Stimulated activated CD4-positive, alpha-beta T cell treated with anti-CD3 and anti-CD28 coated beads, Interleukin-1b, Interleukin-23, amount 100 ng/mL, for 24 hours (primary cell): ENCODE measurements at places on chromosomes 2 and 18.

- DNase-seq = no peak
These were observed 132.5 kb downstream of the SPHKAP start for GRCh38 chr2:228048838-228049490.

DNA sequence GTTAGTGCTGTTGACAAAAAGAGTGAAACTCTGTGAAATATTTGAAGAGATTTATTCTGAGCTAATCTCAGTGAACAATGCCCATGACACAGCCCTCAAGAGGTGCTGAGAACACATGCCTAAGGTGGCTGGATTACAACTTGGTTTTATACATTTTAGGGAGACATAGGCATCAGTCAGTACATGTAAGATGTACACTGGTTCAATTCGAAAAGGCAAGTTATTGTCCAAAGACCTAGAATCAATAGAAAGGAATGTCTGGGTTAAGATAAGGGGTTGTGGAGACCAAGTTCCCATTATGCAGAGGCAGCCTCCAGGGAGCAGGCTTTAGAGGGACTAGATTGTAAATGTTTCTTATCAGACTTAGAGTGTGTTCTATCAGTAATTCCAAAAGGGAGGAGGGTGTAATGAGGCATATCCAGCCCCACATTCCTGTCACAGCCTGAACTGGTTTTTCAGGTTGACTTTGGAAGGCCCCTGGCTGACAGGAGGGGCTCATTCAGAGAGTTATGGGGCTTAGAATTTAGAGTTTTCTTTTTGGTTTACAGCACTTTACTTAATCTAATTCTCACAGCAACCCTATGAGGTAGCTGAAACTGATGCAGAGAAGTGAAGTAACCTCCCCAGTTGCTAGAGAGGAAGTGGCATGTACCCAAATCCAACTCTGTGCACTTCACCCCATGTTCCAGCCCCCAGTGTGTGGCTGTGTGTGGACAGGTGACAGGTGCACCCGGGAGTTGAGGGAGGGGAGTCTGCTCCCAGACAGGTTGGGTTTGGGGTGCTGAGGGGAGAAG lies 28.3 kb upstream of the ASAP2 start:
- DNase-seq = no peak

- DNase-seq = no peak
These were observed 226.1 kb upstream of the CCDC68 start for GRCh38 chr18:55185391-55185790.

DNA sequence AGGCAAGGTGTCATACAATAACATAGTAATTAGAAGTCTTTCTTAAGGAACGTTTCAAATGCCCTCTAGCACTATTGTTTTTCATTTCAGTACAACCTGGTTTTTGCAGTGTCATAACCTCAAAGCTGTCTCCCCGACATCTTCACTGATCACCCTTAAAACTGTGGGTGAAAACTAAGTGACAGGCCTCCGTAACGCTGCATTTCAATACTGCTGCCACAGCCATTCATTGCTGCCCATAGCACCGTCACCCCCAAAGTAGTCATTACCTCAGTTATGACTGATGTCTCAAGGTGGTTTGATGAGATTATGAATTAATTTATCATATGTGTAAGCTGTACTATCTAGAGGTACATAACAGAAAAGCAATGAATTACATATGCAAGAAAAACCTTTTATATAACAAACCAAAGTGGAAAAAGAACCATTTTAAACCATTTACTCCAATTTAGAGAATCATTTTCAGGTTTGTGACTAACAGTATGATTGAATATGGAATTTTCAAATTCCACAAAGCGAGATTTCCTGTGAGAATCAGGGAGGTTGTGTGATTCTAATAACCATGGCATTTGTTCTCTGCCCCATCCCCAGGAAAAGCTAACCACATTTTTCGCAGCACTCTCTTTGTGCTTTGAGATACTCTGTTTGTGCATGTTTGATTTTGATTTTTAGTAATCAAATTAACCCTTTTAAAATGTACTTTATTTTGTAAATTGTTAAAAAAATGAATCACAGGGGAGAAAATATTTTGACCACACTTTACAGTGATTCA lies 263.0 kb downstream of the PTGR3 start:
- no peak for DNase-seq

DNA sequence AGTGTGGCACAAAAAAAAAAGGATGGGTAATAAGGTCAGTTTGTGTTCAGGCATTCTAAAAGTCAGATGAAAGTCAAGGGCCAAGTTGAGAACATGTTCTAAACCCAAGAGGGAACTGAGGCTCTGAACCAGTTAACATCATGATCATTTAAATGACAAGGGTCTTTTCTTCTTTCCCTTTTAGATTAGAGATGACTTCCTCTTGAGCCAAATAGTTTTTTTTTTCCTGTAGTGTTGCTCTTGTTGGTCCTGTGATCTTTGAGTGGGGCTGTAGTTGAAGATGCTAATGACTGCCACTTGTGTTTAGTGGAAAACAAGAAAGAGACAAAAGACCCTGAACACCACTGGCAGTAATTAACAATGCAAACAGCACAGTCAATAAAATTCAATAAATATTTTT lies 482.7 kb upstream of the SYT4 start:
- DNase-seq = no peak

- DNase-seq = no peak
These were observed 70.7 kb downstream of the CABLES1 start for GRCh38 chr18:23205980-23206379.

GRCh38 chr18:63253428-63254372 lies 65.9 kb downstream of the BCL2 start:
- no peak for DNase-seq

GRCh38 chr2:32384529-32384928 lies 27.7 kb downstream of the BIRC6 start:
- no peak for DNase-seq

DNA sequence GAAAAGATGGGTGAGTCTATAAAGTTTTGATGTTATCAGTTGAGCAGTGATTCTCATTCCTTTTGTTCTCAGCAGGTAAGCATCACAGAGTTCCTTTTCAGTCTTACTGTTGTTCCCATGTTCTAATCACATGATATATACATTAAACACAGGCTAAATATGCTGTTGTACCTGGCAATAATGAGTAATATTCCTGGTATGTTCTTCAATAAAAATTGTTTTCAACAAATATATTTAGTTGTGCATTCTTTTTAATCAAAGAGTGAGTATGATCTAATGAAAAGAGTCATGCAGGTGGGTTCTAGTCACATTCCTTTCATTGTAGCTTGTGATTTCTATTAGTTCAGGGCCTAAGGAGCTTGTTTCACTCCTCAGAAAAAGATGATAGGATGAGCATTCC lies 288.3 kb upstream of the NETO1 start:
- DNase-seq = no peak

DNA sequence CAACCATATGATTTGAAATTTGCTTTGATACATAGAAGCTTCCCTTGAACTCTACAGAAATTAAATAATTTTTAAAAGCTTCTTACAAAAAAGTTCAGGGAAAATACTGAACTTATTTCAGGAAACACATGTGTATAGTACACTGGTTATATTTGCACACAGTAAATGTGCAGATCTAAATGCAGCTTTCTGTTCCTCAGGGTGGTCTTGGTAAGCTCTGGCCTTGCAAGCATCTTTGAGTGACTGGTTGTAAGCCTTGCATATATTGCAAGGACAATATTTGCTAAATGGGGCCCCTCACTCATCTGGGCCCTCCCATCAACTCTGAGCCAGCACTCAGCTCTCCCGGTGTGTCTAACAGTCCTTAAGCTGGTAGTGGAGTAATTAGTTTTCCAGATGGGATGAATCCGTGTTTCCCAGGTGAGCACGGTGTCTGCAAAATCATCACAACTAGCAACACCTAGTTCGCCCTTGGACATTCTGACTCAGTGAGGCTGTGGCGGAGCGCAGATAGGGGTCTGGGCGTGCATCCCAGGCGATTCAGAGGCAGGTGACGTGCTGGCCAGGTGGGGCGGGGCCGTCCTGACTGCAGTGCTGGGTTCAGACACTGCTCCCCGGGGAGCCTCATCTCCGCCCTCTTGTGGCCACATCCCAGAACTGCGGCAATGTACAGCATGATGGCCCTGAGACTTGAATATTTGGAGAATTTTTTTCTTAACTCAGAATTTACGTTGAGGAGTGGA lies 149.6 kb downstream of the MBP start:
- DNase-seq = peak; percentile 79

DNA sequence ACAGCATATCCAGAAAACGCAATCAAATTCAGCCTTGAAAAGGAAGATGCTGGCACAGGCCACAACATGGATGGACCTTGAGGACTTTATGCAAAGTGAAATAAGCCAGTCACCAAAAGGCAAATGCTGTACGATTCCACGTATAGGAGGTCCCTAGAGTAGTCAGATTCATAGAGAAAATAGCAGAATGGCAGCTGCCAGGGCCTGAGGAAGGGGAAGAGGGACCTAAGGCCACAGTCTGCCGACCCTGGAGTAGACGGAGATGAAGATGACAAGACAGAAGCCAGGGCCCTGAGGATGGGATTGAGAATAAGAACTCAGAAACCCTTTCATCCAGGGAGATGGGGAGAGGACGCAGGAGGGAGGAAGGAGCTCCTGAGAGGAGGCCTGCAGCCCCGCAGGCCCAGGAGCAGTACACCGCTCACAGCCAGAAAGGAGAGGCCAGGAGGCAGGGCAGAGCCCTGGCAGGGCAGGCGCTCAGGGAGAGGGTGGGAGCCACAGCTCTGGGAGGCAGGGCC lies 8.1 kb upstream of the MTERF4 start:
- DNase-seq = no peak

DNA sequence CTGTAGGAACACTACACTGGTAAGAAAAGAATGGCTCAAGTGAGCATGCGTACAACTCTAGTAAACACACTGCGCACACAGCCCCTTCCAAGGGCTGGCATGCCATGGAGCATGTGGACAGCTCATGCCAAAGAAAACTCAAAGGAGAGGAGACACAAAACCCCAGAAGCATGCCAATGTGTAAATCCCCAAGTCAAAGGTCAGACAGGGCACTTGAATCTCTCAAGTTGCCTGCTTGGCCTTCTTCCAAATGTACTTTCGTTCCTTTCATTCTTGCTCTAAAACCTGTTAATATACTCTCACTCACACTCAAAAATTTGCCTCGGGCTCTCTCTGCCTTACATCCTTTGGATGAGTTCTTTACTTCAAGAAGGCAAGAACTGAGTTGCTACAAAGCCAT lies 365.3 kb downstream of the NBAS start:
- DNase-seq = no peak

GRCh38 chr2:191885098-191885497 lies 38.2 kb upstream of the CAVIN2 start:
- no peak for DNase-seq

DNA sequence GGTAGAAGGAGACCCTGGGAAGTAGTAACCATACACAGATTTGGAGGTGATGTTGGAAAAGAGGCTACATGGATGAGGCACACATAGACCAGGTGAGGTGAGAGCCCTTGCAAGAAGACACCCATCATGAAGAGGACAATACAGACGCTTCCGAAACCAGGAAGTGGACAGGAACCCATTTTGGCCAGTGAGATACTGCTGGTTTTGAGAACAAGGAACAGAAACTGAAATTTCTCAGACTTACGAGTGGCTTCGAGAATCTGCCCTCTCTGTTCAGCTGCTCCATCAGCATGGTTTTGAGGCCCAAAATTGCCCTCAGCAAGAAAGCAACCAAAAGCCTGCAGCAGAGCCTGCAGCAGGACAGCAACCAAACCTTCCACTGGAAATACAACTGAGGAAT lies 479.1 kb upstream of the NRXN1 start:
- DNase-seq = no peak

DNA sequence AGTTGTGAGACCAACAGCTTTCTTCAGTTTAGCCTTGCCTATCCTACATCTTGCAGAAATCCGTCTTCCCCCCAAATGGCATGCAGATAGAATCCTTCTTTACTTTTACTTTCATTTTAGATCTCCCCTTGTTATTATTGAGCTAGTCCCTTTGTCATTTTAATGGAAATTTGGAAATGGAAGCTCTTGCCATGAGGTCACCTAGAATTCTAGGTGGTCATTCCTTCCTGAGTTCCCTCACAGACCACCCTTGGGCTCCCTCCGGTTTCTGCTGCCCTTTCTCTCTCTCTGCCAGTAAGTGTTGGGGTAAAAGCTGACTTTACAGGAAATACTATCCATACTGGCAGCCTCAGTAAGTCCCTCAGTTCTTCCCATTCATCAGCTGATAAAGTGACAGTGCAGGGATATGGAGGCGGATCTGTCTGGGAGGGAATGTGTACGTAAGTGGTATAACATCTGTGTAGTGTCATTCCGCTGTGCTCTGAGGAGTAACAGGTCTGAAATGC lies 30.2 kb downstream of the ARHGAP25 start:
- DNase-seq = no peak

DNA sequence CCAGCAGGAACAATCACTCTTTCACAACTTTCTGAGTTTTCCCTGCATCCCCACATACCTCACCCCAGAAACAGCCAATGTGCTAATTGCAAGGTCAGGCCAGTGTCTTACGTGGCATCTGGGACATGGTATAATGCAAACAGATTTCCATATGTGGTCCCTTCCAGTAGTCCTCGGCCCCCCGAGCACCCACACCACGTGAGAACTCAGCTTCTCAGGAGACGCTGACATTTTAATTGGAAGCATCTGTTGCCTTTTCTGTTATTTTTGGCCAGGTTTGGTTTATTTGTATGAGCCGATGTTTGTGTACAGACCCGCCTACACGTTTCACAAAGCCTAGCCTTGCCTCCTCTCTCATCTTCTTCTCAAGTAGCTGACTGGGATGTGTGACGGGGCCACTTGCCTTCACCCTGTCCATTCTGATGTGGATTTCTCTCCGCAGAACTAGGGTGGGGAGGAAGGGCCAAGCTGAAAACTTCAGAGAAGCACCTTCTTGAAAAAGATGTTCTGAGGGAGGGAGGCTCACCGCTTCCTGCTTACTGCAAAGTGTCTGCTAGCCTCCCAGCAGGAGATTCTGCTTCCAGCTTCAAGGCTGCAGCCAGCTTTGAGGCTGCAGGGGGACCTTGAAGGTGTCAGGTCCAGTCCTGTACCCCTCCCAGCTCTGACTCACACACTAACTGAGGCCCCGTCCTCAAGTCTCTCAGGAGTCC lies 109.6 kb upstream of the SLC14A2 start:
- DNase-seq = no peak

DNA sequence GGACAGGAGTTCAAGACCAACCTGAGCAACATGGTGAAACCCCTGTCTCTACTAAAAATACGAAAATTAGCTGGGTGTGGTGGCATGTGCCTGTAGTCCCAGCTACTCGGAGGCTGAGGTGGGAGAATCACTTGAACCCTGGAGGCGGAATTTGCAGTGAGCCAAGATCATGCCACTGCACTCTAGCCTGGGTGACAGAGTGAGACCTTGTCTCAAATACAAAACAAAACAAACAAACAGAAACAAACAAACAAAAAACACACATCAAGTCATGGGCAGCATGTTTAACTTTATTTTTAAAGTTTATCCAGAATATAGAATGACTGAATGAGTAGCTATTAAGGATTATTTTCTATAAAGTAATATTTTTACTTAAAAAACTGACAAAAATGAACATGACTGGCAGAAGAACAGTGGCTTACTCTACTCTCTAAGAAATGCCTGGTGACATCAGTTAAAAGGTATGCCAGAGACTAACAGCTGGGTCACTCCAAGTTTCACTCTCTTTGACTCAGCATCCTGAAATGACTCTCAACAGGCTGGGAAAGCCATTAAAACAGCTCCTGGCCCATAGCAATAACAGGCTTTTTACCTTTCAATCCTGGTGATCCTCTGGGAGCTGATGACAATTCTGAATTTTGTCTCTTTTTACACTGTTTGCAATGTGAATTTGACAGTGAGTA lies 281.6 kb upstream of the STON1 start:
- no peak for DNase-seq
